ENCODE measurements at places on chromosomes 6 and 20. TPM values are rescaled to one million over a fixed set of nuclear protein-coding genes. Genes with fewer than 3 reads are reported as not detected.

Gene EPB41L1
- total RNA-seq, result 42.1 TPM

Gene CD93
- 0.07 TPM for total RNA-seq

Gene TMEM200A
- 22.9 TPM for total RNA-seq

DNA sequence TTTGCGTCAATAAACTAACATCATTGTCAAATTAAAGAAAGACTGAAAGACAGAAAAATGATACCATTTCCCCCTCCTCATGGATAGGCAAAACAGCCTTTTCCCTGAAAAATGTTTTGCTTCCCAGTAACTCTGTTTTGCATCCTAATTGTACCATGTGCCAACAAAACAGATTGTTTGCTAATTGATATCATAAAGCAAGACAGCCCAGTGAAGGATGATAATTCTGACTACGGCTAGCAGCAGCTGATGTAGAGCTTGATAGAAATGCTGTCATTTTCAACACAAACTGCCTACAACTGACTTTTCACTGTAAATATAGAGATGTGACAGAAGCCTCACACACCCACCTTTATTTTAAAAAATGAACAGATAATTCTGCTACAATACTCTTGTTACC lies 1061.6 kb downstream of the HACE1 start:
- H3K4me1 ChIP-seq, result no peaks in the 10 kb centered on the region
- H3K27ac ChIP-seq, result no peak overlapping the region
- no peak overlapping the region for H3K4me3 ChIP-seq

DNA sequence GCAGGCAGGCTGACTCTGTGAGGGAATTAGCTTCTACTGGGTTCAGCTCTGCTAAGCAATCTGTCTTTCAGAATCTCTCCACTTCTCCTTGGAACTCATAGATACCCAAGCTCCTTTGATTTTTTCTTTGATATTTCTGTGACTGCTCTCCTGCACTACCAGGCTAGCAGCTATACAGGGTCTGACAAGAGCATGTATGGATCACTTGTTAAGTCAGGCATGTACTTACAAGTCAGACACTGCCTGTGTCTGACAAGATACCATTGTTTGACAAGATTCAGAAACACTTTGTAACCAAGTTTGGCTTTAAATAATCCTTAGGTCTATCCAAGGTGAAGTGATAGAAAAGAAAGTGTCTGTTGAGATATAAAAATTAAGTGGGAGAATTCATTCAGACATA lies 79.5 kb downstream of the SESN1 start:
- H3K27me3 ChIP-seq, result no peaks in the 10 kb centered on the region
- peaks cover 2% of the 10 kb centered on the region for H3K4me1 ChIP-seq
- no peaks in the 10 kb centered on the region for H3K36me3 ChIP-seq
- no peak for DNase-seq
- H3K27ac ChIP-seq, result no peak overlapping the region

DNA sequence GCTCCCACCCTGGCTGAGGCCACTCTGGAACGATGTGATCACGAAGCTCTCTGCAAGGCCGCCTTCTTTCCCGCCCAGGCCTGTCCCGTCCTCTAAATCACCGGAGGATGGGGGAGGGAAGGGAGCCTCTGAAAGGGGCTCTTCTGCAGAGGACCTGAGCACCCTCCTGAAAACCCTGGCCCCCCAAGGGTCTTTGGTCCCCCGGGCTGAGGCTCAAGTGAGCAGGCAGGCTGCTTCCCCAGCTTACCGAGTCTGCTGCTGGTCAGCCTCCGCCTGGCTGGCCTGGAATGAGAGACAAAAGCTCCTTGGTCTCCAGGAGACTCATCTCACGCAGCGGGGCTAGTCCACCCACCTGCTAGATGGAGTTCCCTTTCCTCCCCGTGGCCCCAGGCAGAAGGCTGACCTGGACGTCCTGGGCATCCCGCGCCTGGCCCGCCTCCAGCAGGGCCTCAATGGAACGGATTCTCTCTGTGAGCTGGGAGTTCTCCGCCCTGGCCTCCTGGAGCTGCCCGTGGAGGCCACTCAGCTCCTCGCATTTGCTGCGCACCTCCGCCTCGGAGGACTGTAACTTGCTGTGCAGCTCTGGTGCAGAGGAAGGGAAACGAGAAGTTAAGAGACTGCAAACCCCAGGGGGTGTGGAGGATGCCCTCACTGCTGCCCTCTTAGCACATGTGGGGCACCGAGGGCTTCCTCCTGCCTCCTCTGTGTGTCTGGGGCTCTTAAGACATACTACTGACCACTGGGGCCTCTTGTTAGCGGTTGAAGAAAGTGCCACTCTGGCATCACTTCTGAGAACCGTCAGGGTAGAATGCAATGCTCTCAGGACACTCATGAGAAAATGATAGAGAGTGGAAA lies 54.7 kb downstream of the RRBP1 start:
- H3K36me3 ChIP-seq, result peaks cover 14% of the 10 kb centered on the region
- H3K4me3 ChIP-seq, result no peak overlapping the region
- DNase-seq, result no peak
- no peaks in the 10 kb centered on the region for H3K27me3 ChIP-seq
- H3K4me1 ChIP-seq, result no peaks in the 10 kb centered on the region

DNA sequence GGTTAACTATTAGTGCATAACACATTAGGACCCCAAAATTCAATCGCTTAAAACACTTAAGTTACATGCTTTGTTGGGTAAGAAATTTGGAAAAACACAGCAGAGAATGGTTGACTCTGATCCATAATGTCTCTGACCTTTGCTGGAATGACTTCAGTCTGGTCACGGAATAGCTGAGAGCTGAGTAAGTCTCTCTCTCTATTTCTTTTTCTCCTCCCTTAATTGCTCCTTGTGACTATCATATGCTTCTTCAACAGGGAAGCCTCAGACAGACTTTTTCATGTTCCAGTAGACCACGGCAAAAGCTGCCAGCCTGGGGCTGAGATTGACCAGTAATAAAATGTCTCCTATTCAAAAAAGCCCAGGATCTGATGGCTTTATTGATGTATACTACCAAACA lies 4.8 kb downstream of the OR12D1 start:
- H3K27me3 ChIP-seq, result no peaks in the 10 kb centered on the region
- no peak overlapping the region for H3K4me3 ChIP-seq
- no peak overlapping the region for H3K27ac ChIP-seq

DNA sequence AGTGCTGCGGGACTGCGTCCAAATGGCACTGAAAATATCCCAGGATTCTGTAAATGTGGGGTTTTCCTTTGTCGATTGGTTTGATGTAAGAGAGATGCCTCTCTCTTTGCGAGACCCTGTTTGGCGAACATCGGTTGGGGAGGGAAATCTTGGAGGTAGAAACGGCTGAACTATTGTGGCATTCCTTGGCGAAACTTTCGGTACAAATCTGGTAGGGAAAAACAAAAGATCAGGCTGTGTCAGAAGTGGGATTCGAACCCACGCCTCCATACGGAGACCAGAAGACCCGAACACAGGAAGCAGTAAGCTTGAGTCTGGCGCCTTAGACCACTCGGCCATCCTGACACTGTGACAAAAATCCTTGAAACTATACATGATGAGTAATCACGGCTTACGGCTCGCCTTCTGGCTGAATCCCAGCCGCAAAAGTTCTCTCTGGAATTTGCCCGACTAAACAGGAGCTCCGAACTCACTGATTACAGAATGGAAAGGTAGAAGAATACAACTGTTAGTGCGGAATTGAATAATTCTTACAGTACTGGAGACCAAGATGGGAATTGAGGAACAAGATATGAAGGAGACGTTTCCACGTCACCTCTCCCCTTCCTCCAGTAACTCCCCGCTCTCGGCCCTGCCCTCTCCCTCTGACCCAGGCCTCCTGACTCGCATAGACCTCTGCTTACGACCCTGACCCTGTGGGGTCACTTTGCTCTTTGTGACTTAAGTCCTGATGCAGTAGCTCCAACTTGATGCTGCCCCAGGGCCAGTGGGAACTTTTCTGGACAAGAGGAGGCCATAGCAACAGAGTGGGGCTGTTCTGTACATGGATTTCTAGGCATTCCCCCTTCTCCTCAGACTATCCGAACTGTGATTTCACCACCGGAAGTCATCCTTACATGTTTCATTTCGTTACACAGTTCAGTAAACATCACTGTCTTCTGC lies 132.8 kb upstream of the ZNF184 start:
- peak overlapping the region; percentile 49 for H3K4me3 ChIP-seq
- H3K27me3 ChIP-seq, result no peaks in the 10 kb centered on the region
- peak; percentile 85 for DNase-seq
- H3K27ac ChIP-seq, result peak overlapping the region; percentile 61
- peaks cover 12% of the 10 kb centered on the region for H3K4me1 ChIP-seq

DNA sequence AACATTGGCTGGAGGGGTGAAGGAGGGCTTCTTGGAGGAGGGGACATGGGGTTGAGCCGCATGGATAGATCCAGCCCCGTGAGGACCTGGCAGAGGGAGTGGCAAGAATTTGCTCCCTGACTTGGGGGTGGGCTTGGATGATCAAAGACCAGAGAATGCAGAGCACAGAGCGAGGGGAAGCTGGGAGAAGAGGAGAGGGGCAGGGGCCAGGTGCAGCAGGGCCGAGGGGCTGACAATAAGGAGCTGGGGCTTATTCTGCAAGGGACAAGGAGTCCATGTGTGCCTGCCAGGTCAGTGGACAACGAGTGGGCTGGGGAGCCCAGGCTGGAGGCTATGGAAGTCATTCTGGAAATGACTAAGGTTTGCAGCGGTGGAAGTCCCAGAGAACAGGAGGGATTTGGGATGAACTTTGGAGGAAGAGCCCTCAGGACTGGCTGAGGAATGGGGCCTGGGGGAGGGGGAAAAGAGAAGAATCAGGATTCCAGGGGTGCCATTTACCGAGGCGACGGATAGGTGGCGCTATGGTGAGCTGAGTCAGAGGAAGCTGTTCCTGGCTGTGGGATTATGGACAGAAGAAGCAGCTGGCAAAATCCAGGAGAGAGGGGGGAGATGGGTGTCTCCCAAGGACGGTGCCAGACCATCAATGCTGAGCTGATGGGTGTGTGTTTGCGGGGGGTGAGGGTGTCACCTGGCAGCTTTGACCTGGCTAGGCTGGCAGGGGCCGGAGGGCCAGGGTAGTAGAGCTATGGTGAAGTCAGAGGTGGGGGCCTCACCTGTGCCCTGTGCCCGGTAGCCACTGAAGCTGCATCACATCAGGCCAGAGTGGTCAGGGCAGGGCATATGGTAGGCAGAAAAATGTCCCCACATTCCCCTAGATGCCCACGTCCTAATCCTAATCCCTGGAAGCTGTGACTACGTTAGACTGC lies 7.8 kb downstream of the KCNG1 start:
- H3K27ac ChIP-seq, result no peak overlapping the region
- H3K4me1 ChIP-seq, result no peaks in the 10 kb centered on the region
- no peak for DNase-seq
- no peaks in the 10 kb centered on the region for H3K27me3 ChIP-seq

- H3K36me3 ChIP-seq, result peaks cover 24% of the 10 kb centered on the region
- H3K27me3 ChIP-seq, result no peaks in the 10 kb centered on the region
- no peaks in the 10 kb centered on the region for H3K4me1 ChIP-seq
- DNase-seq, result peak; percentile 28
Measured at GRCh38 chr20:5569021-5569420, 181.2 kb upstream of the SHLD1 start.

DNA sequence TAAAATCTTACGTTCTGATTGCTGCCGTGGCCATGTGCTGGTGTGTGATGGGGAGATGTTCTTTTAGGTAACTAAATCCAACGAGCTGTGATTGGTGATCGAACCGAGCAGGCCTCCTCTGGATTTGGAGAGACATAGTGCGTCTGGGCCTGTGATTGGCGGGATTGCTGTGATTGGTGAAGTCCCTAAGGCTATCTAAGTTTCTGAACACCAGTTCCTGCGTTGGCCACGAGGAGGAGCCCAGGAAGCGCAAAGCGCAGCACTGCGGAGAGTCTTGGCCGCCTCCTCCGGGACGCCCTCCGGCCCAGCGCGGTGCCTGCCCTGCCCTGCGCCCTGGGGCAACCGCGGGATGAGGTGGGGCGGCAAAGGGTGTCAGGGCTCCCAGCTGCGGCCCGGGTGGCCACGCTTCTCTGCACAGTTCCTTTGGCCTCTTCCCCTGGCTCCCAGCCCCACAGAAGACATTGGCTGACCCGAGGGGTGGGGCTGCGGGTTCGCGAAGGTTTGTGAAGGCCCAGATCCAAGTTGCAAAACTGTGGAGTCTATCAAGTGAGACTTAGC lies 33.0 kb downstream of the HNF4A start:
- DNase-seq, result peak; percentile 88
- H3K27ac ChIP-seq, result no peak overlapping the region
- no peaks in the 10 kb centered on the region for H3K36me3 ChIP-seq
- H3K27me3 ChIP-seq, result no peaks in the 10 kb centered on the region
- peaks cover 2% of the 10 kb centered on the region for H3K4me1 ChIP-seq

- DNase-seq, result no peak
- H3K27me3 ChIP-seq, result no peaks in the 10 kb centered on the region
- H3K4me3 ChIP-seq, result no peak overlapping the region
- no peak overlapping the region for H3K27ac ChIP-seq
- no peaks in the 10 kb centered on the region for H3K4me1 ChIP-seq
- H3K36me3 ChIP-seq, result no peaks in the 10 kb centered on the region
Measured at GRCh38 chr6:30409184-30409583, 64.2 kb downstream of the RPP21 start.

- no peak overlapping the region for H3K4me3 ChIP-seq
- DNase-seq, result no peak
- H3K27ac ChIP-seq, result no peak overlapping the region
- H3K27me3 ChIP-seq, result no peaks in the 10 kb centered on the region
- H3K36me3 ChIP-seq, result no peaks in the 10 kb centered on the region
Measured at GRCh38 chr6:39476151-39476550, 153.6 kb upstream of the KCNK16 start.

DNA sequence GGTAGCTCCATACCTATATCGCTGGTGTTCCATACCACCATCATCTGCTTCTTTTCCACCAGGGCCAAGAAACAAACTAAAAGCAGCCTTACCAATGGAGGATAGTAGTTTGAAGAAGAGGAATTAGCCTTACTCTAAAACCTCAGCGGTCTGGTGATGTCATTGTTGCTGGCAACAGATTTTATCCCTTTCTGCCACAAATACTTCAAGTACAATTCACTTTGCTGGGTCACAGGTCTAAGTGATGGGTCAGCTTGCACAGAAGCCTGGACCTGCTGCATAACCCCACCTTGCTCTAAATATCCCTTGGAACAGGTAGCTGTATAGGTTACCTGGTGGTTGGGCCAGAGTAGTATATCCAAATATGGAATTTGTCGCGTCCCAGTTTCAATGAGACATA lies 53.2 kb upstream of the THEMIS start:
- H3K27me3 ChIP-seq, result no peaks in the 10 kb centered on the region
- H3K4me3 ChIP-seq, result no peak overlapping the region

DNA sequence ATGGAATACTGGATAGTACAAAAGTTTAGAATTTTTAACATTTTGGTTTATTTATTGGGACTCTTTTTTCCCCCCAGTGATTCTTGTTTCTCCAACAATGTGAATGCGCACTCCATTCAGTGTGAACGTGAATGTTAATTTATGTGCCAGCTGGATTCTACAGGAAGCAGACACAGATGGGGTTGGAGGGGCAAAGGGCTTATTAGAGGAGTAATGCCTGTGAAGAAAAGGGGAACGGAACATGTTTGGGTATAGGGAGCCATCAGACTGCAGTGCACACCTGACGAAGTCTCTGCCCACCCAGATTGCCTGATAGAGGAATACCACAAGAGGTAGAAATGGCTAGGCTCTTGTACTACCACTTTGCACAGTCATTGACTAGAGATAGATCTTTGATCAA lies 48.2 kb downstream of the PTPRA start:
- H3K27ac ChIP-seq, result no peak overlapping the region
- H3K4me3 ChIP-seq, result no peak overlapping the region
- H3K4me1 ChIP-seq, result peaks cover 13% of the 10 kb centered on the region
